Upper lobe of left lung (tissue), 6 donors: ENCODE measurements at places on chromosomes 11 and 22. TPM values are rescaled to one million over a fixed set of nuclear protein-coding genes. Genes with fewer than 3 reads are reported as not detected.

C11orf87 gene
- total RNA-seq = not detected

KCNJ5 gene
- 4.4 TPM for total RNA-seq

PLEKHB1 gene
- total RNA-seq = 50.6 TPM

NAALAD2 gene
- total RNA-seq = 0.33 TPM

RAB3IL1 gene
- total RNA-seq = 4.4 TPM

GLYAT gene
- not detected for total RNA-seq

KIRREL3 gene
- 0.24 TPM for total RNA-seq

INTS4 gene
- 26.2 TPM for total RNA-seq

DNA sequence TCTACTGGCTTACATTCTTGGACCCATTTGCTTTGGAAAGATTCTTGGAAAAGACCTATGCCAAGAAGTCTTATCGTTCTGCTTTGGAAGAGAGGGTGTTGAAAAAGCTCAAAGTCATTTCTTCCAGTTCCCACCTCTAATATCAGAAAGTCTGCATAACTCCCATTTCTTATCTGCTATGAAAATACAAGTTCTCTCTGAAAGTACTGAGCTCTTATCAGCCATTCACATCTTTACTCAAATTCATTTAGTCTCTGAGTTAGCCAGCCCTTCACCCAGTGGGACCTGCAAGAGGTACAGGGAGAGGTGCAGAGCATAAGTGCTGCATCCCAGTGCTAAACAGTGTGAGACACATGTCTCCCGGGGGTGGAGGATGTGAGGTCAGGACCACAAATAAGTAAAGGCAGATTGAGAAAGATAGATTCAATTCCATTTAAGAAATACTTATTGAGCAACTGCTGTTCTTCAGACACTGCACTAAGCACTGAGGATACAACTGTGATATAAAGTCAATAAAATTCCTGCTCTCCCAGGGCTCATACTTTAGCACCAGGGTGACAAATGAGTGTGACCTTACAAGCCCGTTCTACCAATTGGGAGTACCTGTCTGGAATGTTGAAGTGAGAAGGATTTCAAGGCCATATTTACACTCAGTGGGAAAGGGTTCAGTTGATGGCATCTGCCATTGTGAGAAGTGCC lies 76.7 kb downstream of the PISD start:
- H3K4me3 ChIP-seq = no peak overlapping the region
- H3K27me3 ChIP-seq = no peaks in the 10 kb centered on the region
- no peaks in the 10 kb centered on the region for H3K36me3 ChIP-seq

DNA sequence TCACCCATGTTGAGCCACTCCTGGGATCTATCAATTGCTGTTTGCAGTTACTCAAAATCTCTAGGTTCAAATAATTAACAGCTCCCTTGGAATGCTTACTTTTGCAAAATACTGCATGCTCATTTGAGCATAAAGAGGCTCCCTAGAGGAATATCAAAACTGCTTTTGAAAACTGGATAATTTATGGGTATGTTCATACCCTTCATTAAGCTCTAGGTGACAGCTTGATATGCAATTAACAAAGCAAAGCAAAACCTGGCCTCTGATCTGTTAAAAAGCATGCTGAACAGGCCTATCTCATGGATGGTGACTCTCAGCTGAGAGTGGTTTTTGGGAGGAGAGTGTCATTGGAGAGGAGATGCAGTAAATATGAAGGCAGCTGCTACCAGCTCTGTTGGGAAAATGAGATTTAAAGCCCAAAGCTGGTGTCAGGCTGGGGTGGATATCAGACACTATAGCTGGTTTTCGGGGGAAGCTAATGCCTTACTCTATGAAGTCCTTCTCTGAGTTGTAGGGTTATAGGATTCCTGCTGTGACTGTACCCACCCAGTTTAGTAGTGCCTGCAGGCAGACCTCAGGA lies 110.9 kb downstream of the RASSF10 start:
- no peak overlapping the region for H3K4me3 ChIP-seq
- H3K27ac ChIP-seq = no peak overlapping the region
- no peaks in the 10 kb centered on the region for H3K4me1 ChIP-seq
- DNase-seq = no peak
- no peaks in the 10 kb centered on the region for H3K27me3 ChIP-seq
- no peaks in the 10 kb centered on the region for H3K36me3 ChIP-seq

DNA sequence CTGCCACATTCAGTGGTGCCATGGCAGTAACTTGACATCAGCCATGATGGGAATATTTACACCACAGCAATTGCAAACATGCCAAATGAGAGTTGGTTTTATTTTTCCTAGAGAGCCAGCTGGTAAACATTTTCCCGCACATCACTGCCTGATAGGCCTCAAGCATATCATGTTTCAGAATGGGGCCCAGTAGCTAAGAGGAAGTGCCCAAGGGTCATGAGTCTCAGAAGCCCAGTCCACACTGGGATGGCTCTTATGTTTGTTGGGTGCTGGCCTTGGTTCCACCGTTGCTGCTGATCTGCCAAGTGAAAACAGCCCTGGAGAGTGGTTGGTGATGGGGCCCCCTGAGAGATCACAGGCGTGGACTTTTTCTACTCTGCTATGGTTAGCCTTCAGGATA lies 64.3 kb upstream of the NAV2 start:
- H3K36me3 ChIP-seq = no peaks in the 10 kb centered on the region
- no peaks in the 10 kb centered on the region for H3K4me1 ChIP-seq
- no peaks in the 10 kb centered on the region for H3K27me3 ChIP-seq
- no peak for DNase-seq
- H3K27ac ChIP-seq = no peak overlapping the region

- H3K4me1 ChIP-seq = peaks cover 60% of the 10 kb centered on the region
- H3K4me3 ChIP-seq = peak overlapping the region; percentile 66
- DNase-seq = no peak
- no peaks in the 10 kb centered on the region for H3K27me3 ChIP-seq
These were observed 2.1 kb downstream of the LGALS1 start for GRCh38 chr22:37677493-37677974.

- H3K27ac ChIP-seq = peak overlapping the region; percentile 28
- H3K36me3 ChIP-seq = peaks cover 44% of the 10 kb centered on the region
- H3K4me1 ChIP-seq = peaks cover 49% of the 10 kb centered on the region
- H3K27me3 ChIP-seq = no peaks in the 10 kb centered on the region
- no peak overlapping the region for H3K4me3 ChIP-seq
These were observed 29.8 kb downstream of the SGSM3 start for GRCh38 chr22:40400159-40400558.

- H3K27me3 ChIP-seq = no peaks in the 10 kb centered on the region
- H3K4me1 ChIP-seq = peaks cover 7% of the 10 kb centered on the region
- H3K27ac ChIP-seq = peak overlapping the region; percentile 14
- no peak for DNase-seq
- H3K4me3 ChIP-seq = no peak overlapping the region
These were observed 4.9 kb downstream of the GRK3 start for GRCh38 chr22:25569361-25569760.

- no peak overlapping the region for H3K4me3 ChIP-seq
- DNase-seq = no peak
These were observed 2.5 kb downstream of the USP2 start for GRCh38 chr11:119378851-119379465.

- peaks cover 3% of the 10 kb centered on the region for H3K4me1 ChIP-seq
- no peak for DNase-seq
- H3K4me3 ChIP-seq = no peak overlapping the region
- H3K36me3 ChIP-seq = no peaks in the 10 kb centered on the region
- no peaks in the 10 kb centered on the region for H3K27me3 ChIP-seq
- H3K27ac ChIP-seq = no peak overlapping the region
These were observed 14.1 kb upstream of the APLP2 start for GRCh38 chr11:130055617-130056016.

DNA sequence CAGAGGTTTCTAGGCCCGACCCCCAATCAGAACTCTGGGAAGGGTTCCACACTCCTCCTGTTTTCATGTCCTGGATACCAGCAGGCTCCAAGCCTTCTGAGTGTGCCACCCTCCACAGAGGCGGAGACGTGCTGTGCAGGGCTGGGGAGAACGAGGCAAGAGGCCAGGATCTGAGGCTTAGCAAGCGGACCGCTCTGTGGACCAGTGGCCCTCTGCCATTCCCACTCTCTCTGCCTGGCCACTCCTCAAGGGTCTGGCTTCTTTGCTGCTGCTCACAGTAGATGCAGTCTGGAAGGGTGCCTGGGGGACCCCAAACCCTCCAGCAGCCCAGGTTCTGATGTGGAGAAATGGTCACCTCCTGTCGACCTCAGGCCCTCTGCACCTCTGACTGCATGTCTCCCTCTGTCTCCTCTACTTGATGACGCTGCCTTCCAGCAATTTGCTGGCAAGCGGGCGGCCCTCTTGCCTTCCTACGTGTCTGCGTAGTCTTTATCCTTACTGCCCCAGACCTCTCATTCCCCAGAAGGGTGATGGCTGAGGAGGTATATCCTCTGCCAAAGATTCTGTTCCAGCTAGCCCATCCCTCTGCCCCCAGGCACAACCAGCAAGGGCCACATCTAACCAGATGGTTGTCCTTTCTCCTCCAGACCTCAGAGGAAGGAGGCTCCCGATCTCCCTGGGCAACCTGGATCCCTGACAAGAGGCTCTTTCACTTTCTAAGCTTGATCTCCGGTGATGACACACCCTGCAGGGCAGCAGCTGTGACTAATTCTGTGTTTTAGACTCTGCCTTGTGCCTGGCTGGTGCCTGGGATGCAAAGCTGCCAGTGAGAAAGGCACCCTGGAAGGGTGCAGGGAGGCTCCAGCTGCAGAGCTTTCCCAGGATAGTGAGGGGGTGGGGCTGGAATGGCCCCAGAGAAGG lies 87.3 kb downstream of the NAT10 start:
- H3K4me1 ChIP-seq = no peaks in the 10 kb centered on the region
- no peaks in the 10 kb centered on the region for H3K27me3 ChIP-seq
- no peaks in the 10 kb centered on the region for H3K36me3 ChIP-seq
- no peak for DNase-seq

- no peaks in the 10 kb centered on the region for H3K36me3 ChIP-seq
- no peak for DNase-seq
- H3K27ac ChIP-seq = no peak overlapping the region
- H3K4me3 ChIP-seq = no peak overlapping the region
- H3K27me3 ChIP-seq = no peaks in the 10 kb centered on the region
These were observed 24.7 kb downstream of the TNRC6B start for GRCh38 chr22:40202225-40202944.

GRCh38 chr22:35126993-35127392 lies 61.0 kb downstream of the ISX start:
- no peaks in the 10 kb centered on the region for H3K36me3 ChIP-seq
- H3K27ac ChIP-seq = no peak overlapping the region
- DNase-seq = no peak
- H3K4me3 ChIP-seq = no peak overlapping the region

DNA sequence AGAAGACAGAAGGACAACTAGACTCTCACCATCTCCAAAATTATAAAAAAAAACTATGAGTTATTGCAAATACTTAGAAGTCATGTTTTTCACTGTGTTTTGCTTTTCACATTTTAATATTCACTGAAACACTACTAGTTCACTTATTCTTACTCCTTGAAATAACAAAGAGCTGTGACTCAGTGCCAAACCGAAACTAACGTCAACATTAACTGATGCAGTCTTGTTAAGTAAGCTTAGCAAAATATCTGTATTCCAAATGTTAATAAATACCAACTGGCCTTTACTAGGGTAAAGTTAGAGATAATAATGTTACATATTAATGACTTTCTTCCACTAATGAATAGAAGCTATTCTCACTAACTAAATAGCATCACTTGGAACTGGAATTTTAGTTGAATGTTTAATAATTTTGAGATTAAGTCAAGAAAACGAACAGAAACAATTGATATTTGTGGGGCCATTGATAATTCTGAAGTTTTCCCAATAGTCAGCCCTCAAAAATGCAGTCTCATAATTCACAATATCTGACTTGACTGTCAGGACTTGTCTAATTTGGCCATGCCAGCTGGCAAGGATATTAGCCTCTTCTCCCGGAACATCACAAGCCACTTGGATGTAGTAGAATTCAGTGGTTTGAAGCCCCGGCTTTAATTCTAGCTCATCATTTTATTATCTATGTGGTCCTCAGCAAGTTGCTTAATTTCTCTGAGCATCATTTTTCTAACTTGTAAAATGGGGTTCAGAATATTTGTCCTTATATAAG lies 230.1 kb upstream of the DDI1 start:
- no peak overlapping the region for H3K4me3 ChIP-seq
- no peaks in the 10 kb centered on the region for H3K4me1 ChIP-seq
- H3K27ac ChIP-seq = no peak overlapping the region
- no peak for DNase-seq
